NCI-H1092 (cell line): ENCODE measurements at places on chromosomes 1 and 21.

DNA sequence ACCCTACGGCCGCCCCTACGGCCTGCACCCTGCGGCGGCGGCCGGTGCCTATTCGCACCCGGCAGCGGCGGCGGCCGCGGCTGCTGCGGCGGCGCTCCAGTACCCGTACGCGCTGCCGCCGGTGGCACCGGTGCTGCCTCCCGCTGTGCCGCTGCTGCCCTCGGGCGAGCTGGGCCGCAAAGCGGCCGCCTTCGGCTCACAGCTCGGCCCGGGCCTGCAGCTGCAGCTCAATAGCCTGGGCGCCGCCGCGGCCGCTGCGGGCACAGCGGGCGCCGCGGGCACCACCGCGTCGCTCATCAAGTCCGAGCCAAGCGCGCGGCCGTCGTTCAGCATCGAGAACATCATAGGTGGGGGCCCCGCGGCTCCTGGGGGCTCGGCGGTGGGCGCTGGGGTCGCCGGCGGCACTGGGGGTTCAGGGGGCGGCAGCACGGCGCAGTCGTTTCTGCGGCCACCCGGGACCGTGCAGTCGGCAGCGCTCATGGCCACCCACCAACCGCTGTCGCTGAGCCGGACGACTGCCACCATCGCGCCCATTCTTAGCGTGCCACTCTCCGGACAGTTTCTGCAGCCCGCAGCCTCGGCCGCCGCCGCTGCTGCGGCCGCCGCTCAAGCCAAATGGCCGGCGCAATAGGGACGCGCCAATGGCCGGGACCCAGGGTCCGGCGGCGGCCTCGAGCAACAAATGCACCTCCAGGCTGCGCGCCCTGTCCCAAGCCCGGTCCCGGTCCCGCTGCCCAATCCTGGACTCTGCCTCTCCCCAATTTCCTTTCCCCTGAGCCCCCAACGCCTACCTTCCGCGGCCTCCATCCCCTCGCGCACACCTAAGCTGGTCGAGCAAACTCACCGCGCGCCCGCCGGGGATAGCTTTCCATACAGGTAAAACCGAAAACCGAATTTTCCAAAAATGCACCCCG, 1.8 kb downstream of the FOXD3 start:
- no peak for DNase-seq

DNA sequence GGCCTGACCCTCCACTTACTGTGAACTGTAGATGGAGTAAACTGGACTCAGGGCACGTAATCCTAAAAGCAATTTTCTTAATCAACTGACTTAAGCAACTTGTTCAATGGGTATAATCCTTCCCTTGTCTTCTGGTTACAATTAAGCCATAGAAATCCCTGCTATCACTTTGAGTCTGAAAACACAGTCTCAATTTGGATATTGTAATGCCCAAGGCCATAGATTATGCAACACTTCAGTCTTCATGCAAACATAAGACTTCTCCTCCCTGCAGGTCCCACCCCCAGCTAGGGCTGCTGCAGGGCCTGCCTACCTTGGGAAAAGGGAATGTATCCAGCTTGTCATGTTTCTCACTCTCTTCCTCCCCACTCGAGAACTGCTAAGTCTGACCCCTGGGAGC, 6.2 kb upstream of the SLC5A9 start:
- DNase-seq = no peak

DNA sequence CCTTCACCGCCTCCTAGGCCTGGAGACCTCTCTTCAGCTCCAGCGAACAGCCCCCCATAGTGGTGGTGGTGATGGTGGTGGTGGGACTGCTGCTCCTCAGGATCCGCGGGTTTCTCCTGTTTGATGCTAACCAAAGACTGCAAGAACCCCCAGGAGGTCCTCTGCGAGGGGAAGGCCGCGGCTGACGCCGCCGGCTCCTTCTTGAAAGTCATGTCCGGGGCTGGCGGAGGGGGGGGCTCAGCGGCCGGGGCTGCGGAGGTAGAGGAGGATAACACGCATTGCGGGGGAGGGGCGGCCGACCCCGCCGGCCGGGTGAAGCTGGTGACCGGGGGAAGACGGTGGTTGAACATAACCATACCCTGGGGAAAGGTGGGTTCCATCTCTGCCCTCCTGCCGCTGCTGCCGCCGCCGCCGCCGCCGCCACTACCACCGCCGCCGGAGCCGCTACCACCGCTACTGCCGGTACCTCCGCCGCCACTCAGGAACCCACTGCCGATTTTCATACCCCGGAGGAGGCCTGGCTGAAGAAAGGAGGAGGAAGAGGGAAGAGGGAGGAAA, 554 bp downstream of the ZNF281 start:
- no peak for DNase-seq

DNA sequence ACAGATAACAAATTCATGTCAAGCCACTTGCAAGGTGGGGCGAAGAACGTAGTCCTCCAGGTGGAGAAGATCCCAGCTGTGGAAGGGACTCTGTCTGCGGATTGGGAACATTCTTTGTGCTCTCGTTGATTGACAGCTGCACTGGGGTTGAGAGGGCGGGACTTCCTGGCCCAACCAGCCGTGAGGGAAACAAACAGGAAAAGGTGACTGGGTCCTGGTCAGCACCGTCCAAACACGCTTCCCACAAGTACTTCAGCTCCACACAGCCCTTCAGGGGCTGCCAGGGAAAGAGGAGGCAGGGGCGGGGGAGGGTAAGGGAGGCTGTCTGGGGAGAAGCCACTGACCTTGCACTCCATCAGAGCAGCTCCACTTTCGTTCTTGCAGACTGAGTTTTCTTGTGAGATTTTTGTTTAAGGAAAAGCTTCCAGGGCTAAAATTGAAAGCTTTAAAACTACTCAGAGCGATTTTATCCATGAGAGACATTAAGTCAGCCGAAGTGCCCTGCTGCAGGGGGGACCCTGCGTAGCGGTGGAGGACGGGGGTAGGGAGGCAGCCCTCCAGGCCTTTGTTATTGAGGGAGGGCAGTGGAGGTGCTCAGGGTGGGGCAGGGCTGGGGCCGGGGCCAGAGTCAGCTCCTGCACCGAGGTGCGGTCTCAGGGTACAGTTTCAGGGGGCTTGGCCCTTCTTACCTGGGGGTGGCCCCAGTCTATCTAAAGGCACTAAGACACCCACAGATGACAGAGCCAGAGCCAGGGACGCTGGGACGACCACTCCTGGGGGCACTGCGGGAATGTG, 21.6 kb upstream of the STUM start:
- DNase-seq = no peak

GRCh38 chr1:65237503-65237902, 71.8 kb upstream of the DNAJC6 start:
- DNase-seq = no peak

DNA sequence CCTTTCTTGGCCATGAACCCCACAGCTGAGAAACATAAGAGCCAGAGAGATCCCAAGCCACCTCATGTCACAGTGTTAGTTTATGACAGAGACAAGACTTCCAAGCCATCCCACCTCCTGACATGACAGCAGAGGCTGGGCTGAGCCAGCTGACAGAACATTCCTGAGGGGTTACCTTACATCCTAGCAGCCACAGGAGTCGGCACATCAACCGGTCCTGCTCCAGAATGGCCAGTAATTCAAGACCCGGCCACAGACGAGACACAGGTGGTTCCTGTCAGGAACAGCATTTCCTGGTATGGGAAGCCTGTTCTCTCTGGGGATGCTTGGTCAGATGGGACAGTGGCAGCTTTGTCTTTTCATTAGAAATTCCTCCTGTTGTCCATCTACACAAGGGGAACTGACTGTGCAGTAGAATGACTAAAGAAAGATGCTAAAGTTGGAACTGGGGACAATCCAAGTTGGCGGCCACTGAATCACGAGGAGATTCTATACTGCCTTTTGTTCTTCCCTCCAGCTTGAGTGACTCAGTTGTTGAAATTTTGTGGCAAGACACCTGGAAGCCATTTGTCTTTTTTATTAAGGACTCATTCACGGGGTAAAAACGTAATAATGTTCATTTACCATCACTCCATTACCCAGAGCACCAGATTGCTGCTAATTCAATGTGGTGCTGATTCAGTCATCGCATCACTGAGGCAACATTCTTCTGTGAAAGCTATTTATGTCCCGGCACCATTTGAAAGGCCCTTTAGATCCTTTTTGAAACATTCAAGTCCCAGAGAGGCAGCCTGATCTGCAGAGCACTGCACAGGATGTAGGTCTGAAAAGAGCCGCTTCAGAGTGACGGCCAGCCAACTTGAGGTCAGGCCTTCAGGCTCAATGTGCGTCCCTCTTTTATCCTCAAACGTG, 37.2 kb upstream of the NPL start:
- DNase-seq = no peak

DNA sequence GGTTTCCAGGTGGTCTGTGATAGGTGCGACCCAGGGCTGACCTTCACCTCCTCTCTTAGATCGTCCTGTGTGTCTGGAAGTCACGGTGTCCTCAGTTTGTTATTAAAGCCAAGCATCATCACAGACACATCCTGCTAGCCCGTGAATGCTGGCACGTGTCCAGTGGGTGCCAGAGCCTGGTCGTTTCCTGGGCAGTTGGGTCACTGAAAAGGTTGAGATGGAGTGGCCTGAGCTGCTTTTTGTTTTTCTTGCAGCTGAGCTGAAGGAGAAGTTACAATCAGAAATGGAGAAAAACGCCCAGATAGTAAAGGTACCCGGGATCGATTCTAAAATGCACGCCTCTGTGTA, 23.2 kb downstream of the PCNT start:
- DNase-seq = no peak

GRCh38 chr1:6891781-6892579, 106.7 kb downstream of the CAMTA1 start:
- no peak for DNase-seq

GRCh38 chr1:11893907-11894251, 32.3 kb downstream of the KIAA2013 start:
- peak; percentile 66 for DNase-seq

DNA sequence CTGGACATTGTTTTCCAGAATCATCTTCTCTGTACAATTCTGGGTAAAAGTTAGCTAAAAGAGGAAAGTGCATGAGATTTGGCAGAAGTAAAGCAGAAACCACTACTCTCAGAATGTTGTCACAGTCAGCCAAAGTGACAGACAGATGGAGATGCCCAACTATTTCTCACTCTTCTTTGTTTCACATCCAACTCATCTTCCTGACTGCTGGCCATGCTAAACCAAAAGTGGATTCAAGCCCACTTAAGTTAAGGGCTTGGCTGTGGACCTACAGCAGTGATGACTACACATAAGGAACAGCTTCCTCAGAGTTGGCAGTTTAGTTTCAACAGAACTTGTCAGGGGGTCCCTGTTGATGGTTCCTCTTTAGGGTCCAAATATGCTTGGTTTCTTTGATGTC, 730.2 kb downstream of the LRRIQ3 start:
- no peak for DNase-seq

GRCh38 chr1:48948562-48948961, 171.9 kb upstream of the BEND5 start:
- no peak for DNase-seq

- DNase-seq = no peak
Observed at GRCh38 chr21:46193829-46194373, 9.6 kb upstream of the SPATC1L start.

- no peak for DNase-seq
Observed at GRCh38 chr1:90402893-90403849, 313.9 kb downstream of the BARHL2 start.

DNA sequence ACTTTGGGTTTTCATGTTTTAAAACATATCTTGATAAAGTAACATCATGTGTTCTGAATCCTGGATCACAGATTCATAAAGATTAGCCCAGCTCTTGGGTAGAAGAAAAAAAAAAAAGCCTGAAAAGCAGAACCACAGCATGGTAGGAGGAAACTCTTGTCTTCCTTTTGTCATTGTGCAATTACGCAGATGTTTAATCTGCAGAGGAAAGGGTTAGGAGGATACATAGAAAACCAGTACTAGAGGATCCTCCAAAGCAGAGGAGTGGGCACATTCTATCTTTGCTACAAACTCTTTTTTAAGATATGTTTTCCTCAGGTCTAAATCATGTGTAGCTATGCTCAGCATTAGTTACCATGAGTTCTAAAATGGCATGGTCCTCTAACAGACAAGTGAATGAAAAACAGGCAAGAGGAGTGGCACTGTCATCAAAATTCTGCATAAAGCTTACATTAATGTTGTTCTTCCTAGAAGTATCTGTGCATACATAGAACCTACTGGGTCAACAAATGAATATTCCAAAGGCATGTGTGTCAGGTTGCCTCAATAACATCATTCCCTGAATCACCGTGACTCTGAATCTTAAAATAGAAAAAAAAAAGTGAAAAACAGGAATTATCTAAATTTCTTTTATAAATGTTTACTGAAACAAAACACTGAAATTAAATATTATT, 107.0 kb downstream of the NME7 start:
- no peak for DNase-seq

DNA sequence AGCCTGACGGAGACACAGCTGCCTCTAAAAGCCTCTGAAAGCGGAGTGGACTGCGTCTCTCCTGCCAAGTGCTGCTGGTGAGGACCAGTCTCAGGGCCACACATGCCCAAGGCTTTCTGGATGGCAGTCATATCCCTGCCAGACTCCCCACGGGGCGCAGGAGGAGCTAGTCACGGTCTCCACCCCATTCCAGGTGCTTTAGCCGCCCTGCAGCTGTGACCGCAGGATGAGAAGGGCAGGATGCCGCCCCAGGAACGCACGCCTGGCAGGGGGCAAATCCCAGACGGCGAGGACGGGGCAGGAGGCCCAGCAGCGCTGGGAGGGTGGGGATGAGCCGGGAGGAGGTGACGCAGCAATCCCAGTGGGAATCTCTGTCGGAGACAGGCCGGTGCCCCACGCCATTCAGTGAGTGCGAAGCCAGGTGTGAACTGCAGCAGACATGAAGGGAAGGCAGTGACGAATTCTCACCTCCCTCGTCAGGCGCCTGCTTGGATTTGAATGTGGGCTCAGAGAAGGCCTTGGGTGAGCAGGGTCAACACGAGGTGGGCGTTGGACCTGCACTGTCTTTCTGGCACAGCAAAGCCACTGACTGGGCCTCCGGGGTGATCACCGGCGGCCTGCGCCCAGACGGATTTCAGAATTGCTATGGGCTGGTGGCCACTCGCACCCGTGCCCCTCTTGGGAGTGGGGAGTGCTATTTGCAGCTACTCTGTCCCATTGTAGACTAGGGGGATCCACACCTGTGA, 38.5 kb upstream of the SLC19A1 start:
- no peak for DNase-seq

GRCh38 chr1:159973350-159973940, 19.4 kb upstream of the SLAMF9 start:
- DNase-seq = no peak

DNA sequence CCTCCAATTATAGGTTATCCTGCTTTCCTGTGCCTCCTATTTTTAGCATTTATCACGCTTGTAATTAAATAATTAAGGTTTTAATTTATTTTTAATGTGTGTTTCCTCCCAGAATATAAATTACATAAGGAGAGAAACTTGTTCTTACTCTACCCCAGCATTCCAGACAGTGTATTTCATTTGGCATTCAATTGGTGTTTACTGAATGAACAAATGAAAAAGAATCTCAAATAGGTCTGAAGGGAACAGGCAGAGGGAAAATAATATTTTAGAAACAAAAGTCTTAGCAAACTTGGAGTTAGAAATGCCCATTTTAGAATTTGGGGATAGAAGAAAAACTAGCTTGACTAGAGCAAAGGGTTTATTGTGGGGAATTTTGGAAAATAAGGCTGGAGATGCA, 9.9 kb upstream of the RSRP1 start:
- no peak for DNase-seq

GRCh38 chr1:231395076-231395997, 26.8 kb downstream of the EGLN1 start:
- DNase-seq = no peak
